ENCODE measurements at places on chromosomes 5 and 9. TPM values are rescaled to one million over a fixed set of nuclear protein-coding genes. Genes with fewer than 3 reads are reported as not detected.

The MYO10 gene
- total RNA-seq, result 0.13 TPM

The KCTD16 gene
- total RNA-seq, result not detected

The C9orf50 gene
- not detected for total RNA-seq

The PKD2L2 gene
- total RNA-seq, result not detected

The FCHO2 gene
- 3.2 TPM for total RNA-seq

The GMCL2 gene
- not detected for total RNA-seq

The CNTLN gene
- total RNA-seq, result 0.46 TPM

The P4HA2 gene
- total RNA-seq, result 0.44 TPM

The JAKMIP2 gene
- 3.1 TPM for total RNA-seq

The C5orf52 gene
- not detected for total RNA-seq

The BSPRY gene
- total RNA-seq, result 1.3 TPM

GRCh38 chr5:154444556-154445421, 1.0 kb upstream of the SAP30L start:
- peak overlapping the region; percentile 90 for H3K27ac ChIP-seq
- no peaks in the 10 kb centered on the region for H3K27me3 ChIP-seq
- H3K4me1 ChIP-seq, result peaks cover 44% of the 10 kb centered on the region

DNA sequence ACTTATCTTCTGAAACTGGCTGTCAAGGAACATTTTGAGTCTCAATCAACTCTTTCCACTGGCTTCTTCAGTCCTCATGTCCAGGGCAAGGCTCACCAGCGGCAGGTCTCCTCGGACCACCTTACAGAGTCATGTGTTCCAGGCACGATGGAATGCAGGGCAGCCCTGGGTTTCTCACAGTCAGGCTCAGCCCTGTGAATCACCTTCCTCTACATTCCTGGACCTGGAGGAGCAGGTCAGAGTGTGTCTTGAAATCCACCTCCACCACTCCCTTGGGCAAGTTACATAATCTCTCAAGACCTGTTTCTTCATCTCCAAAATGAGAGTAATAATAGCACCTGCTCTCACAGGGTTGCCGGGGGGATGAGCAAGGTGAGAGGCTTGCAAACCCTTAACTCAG, 16.0 kb downstream of the ENC1 start:
- peaks cover 20% of the 10 kb centered on the region for H3K27me3 ChIP-seq
- DNase-seq, result no peak
- no peak overlapping the region for H3K4me3 ChIP-seq

- H3K27me3 ChIP-seq, result no peaks in the 10 kb centered on the region
- no peak for DNase-seq
- peaks cover 33% of the 10 kb centered on the region for H3K4me1 ChIP-seq
- H3K4me3 ChIP-seq, result peak overlapping the region; percentile 84
- H3K27ac ChIP-seq, result peak overlapping the region; percentile 80
Observed at GRCh38 chr5:142109331-142110045, 909 bp downstream of the NDFIP1 start.

- no peak for DNase-seq
- no peak overlapping the region for H3K4me3 ChIP-seq
- no peaks in the 10 kb centered on the region for H3K4me1 ChIP-seq
- no peak overlapping the region for H3K27ac ChIP-seq
- H3K27me3 ChIP-seq, result peaks cover 4% of the 10 kb centered on the region
Observed at GRCh38 chr9:2459756-2460155, 161.8 kb upstream of the VLDLR start.

- H3K27ac ChIP-seq, result no peak overlapping the region
- DNase-seq, result no peak
- H3K27me3 ChIP-seq, result peaks cover 8% of the 10 kb centered on the region
- no peak overlapping the region for H3K4me3 ChIP-seq
Observed at GRCh38 chr9:88979791-88980190, 11.5 kb upstream of the S1PR3 start.

GRCh38 chr9:93130861-93131481, 3.1 kb downstream of the NINJ1 start:
- H3K36me3 ChIP-seq, result no peaks in the 10 kb centered on the region
- no peak overlapping the region for H3K4me3 ChIP-seq
- no peak for DNase-seq
- H3K27me3 ChIP-seq, result no peaks in the 10 kb centered on the region
- no peak overlapping the region for H3K27ac ChIP-seq

- H3K27ac ChIP-seq, result no peak overlapping the region
- H3K27me3 ChIP-seq, result no peaks in the 10 kb centered on the region
Observed at GRCh38 chr9:18706648-18707047, 232.7 kb downstream of the ADAMTSL1 start.

- H3K4me3 ChIP-seq, result no peak overlapping the region
- H3K36me3 ChIP-seq, result peaks cover 68% of the 10 kb centered on the region
- no peaks in the 10 kb centered on the region for H3K27me3 ChIP-seq
- no peak for DNase-seq
- peaks cover 13% of the 10 kb centered on the region for H3K4me1 ChIP-seq
Observed at GRCh38 chr5:61526207-61526519, 194.1 kb downstream of the ZSWIM6 start.

DNA sequence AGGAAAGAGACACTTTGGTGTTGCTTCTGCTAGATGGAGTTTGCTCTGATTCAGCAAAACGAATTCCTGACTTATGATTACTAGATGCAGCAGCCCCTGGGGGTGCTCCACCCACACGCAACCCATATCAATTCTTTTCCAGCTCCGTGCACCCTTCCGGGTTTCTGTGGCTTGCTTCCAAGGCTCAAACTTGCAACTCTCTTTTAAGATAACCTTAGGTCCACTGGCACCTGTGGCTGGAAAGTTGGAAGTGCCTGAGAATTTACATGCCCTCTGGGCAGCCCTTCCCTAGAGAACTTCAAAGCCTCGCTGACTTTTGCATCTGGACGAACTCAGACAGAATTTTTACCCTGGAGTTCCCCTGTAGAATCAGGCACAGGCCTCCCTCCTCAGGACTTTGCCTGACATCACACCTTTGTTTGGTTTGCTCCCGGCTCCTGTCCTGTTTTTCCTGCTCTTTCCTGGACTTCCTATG, 224.9 kb downstream of the SNX18 start:
- no peaks in the 10 kb centered on the region for H3K27me3 ChIP-seq
- H3K4me3 ChIP-seq, result no peak overlapping the region
- peaks cover 34% of the 10 kb centered on the region for H3K4me1 ChIP-seq
- DNase-seq, result no peak

- H3K4me3 ChIP-seq, result no peak overlapping the region
- no peak for DNase-seq
- H3K27ac ChIP-seq, result no peak overlapping the region
- H3K4me1 ChIP-seq, result peaks cover 1% of the 10 kb centered on the region
- no peaks in the 10 kb centered on the region for H3K27me3 ChIP-seq
Observed at GRCh38 chr5:79436224-79436623, 77.7 kb downstream of the HOMER1 start.

DNA sequence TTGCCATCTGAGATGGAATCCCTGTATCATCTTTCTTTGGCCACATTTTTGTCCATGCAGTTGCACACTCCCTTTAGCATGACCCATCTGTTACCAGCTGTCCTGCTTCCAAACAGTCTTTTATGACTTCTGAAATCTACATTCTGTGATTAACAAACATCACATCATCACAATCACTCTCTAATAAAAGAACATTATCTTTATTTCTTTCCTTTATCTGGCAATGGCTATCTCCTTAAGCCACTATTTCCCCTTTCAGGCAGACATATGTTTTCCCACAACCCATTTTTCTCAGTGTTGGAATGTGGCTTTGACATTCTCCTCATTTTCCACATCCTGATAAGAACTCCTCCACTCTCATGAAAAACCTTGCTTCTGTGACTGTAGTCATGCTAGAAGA, 141.0 kb downstream of the ST8SIA4 start:
- no peaks in the 10 kb centered on the region for H3K36me3 ChIP-seq
- no peak overlapping the region for H3K4me3 ChIP-seq
- H3K4me1 ChIP-seq, result no peaks in the 10 kb centered on the region
- no peaks in the 10 kb centered on the region for H3K27me3 ChIP-seq
- H3K27ac ChIP-seq, result no peak overlapping the region
- DNase-seq, result no peak

DNA sequence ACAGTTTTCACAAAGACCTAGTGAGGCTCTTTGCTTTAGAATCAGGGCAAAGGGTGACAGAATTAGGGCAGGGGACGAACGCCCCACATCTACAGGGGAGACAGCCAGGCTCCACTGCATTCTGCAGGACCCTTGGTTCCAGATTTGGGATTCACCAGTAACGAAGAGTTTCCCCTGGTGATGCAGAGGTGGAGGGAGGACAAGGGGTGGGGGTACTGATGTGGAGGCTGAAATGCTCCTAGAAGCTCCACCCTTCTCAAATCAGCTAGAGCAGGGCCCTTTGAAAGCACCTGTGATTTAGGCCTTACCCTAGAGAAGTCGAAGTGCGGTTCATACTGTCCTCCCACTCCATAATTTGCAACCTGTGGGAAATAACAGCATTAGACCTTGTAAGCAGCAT, 29.1 kb downstream of the P4HA2 start:
- H3K27me3 ChIP-seq, result no peaks in the 10 kb centered on the region
- peaks cover 3% of the 10 kb centered on the region for H3K4me1 ChIP-seq
- no peaks in the 10 kb centered on the region for H3K36me3 ChIP-seq
- DNase-seq, result no peak
- no peak overlapping the region for H3K27ac ChIP-seq
- no peak overlapping the region for H3K4me3 ChIP-seq

- peaks cover 52% of the 10 kb centered on the region for H3K27me3 ChIP-seq
- H3K36me3 ChIP-seq, result peaks cover 2% of the 10 kb centered on the region
- H3K27ac ChIP-seq, result peak within 1 kb of the TSS; percentile 41
- peaks cover 21% of the 10 kb centered on the region for H3K4me1 ChIP-seq
Observed at GRCh38 chr5:141412854-141413539, at the start of gene PCDHGA10. TSS of gene PCDHGA10 (plus strand) at chr5:141412987. CDS start at chr5:141413176, 189 bp downstream.

DNA sequence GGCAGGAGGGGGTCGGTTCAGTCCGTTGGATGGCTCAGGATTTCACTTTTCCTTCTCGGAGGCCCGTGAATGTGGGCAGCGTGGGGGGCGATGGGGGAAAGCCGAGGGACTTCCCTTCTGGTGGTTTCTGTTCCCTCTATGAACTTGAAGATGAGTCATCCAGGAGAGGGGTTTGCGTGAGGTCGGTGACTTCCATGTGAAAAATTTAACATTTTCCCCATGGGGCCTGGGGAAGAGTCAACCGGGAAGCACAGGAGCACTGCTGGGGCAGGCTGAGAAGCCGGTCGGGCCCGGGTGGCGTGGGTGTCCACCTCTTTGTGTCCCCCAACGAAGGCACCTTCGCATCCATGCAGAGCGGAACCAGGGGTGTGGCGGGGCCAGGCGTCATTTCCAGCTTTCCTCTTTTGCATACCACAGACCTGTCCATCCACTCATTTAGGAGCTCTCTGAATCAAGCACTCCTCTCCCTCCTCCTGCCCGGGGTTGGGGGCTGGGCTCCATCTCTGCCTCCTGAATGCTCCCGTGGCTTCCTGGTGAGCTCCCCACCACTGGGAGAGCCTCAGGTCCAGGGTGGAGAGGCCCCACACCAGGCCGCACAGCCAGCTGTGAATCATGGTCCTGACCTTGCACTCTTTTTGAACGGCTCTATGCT, 68.4 kb downstream of the ANKRD33B start:
- H3K36me3 ChIP-seq, result peaks cover 33% of the 10 kb centered on the region
- H3K4me3 ChIP-seq, result peak overlapping the region; percentile 84
- H3K4me1 ChIP-seq, result peaks cover 97% of the 10 kb centered on the region
- H3K27me3 ChIP-seq, result no peaks in the 10 kb centered on the region
- peak overlapping the region; percentile 99 for H3K27ac ChIP-seq

DNA sequence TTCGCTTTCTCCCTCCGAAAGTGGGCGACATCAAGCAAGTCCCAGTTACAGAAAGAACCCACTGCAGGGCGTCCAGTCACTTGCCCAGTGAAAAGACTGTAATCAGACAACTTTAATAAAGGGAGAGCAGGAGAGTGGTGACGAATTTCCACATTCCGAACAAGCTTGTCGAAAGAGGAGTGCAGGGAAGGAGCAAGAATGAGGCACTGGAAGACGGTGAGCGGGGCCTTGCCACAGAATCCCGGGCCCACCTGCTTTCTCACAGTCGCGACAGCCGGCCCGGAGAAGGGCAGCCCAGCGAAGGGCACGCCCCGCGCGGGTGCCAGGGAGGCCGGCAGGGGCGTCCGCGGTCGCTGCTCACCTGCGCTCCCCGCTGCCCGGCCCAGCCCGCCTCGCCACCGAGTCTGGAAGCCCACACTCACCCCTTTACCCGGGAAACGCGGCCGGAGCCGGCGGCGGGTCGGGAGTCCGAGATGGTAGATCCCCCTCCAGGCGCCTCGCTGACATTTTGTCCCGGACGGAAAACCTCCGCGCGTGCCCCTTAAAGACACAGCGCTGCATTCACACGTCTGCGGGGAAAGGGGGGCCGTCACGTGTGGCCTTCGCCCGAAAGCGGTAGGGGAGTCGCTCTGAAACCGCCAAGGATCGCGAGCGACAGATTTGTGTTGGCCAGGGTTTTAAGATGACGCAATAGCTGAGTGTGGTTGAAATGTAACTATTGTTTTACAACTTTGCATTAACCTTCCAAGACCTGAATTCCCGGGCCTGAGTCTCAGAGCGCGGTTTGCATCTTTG, at the start of gene ZBED3:
TSS of gene ZBED3 (minus strand) at position 597 of the 795 bp plus-strand sequence. CDS start 9,407 bp downstream, outside the sequence.
- H3K4me3 ChIP-seq, result peak within 1 kb of the TSS; percentile 93
- H3K27ac ChIP-seq, result peak within 1 kb of the TSS; percentile 51
- H3K4me1 ChIP-seq, result peaks cover 14% of the 10 kb centered on the region

- H3K4me3 ChIP-seq, result peak overlapping the region; percentile 53
- H3K27ac ChIP-seq, result peak overlapping the region; percentile 84
- peaks cover 82% of the 10 kb centered on the region for H3K4me1 ChIP-seq
- no peak for DNase-seq
- no peaks in the 10 kb centered on the region for H3K27me3 ChIP-seq
- H3K36me3 ChIP-seq, result no peaks in the 10 kb centered on the region
Observed at GRCh38 chr5:132103332-132103951, 29.9 kb downstream of the CSF2 start.

GRCh38 chr5:113378514-113378913, 56.3 kb downstream of the TSSK1B start:
- H3K36me3 ChIP-seq, result no peaks in the 10 kb centered on the region
- DNase-seq, result no peak
- no peak overlapping the region for H3K27ac ChIP-seq
- H3K27me3 ChIP-seq, result peaks cover 17% of the 10 kb centered on the region

DNA sequence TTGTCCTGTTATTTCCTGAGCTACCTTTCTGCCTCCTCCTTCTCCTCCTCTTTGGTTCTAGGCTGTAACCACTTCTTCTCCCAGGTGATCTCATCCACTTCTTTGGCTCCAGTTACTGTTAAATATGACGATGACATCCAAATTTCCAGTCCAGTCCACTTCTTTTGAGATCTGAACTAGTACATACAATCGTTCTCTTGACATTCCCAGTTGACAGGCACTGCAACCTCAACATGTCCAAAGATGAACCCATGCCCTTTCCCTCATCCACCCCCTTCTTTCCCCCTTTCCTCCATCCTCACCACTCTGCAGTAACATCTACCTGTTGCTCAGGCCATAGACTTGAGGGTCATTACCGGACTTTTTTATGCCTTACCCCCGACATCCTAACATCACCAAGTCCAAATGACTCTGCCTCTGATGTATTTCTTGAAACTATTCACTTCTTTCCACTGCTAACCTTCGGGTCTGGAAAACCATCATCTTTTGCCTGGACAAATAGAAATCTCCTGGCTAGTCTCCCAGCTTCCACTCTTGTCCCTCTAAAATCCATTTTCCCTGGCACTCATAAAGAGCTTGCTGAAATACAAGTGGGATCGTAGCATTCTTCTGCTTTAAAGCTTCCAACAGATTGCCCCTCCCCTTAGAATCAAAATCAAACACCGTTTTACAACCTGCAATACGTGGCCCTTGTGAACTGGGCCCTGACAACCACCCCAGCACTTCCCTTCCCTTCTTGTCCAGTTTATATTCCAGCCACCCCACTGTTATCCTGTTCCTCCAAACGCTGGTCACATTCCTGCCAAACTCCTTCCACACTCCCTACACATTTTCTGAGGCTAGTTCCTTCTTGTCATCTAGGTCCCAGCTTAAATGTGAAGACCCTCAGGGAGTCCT, 31.5 kb downstream of the KLF9 start:
- no peaks in the 10 kb centered on the region for H3K27me3 ChIP-seq
- no peak overlapping the region for H3K4me3 ChIP-seq
- H3K36me3 ChIP-seq, result peaks cover 30% of the 10 kb centered on the region
